ENCODE measurements at places on chromosomes 5 and 9.

- DNase-seq: no peak
Observed at GRCh38 chr5:172868436-172868923, 34.4 kb downstream of the ERGIC1 start.

- no peak for DNase-seq
Observed at GRCh38 chr9:111925017-111925770, 28.6 kb downstream of the UGCG start.

- no peak for DNase-seq
Observed at GRCh38 chr9:32776201-32776600, 7.1 kb upstream of the TMEM215 start.

GRCh38 chr5:158709279-158709678 is 390.4 kb downstream of the EBF1 start:
- DNase-seq: no peak

DNA sequence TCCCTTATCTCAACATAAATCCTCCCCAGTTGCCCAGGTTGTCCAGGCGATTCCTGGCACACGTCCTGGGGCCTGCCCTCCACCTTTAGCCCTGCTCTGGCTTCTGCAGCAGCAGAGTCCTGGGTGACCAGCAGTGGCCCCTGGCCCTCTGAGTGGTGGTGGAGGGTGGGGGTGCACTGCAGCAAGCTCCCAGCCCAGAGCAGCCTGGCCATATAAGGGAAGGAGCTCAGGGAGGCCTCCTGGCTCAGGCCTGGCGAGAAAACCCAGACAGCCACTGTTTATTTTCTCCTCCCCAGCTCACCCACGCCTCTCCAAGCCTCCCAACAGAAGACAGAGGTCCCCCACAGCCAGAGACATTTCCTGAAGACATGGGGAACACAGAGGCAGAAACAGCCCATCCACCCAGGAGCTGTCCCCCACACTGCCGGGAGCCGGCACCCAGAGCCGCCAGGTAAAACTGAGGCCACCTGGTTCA is 44.7 kb upstream of the IL17B start:
- no peak for DNase-seq

DNA sequence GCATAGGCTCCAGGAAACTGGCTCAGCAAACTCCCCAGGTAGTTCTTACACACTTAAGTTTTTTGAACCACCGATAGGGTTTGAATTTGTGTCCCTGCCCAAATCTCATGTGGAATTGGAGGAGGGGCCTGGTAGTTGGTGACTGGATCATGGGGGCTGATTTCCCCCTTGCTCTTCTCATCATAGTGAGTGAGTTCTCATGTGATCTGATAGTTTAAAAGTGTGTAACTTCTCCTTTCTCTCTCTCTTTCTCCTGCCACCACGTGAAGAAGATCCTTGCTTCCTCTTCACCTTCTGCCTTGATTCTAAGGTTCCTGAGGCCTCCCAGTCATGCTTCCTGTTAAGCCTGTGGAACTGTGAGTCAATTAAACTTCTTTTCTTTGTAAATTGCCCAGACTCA is 22.4 kb upstream of the HACD4 start:
- no peak for DNase-seq

- DNase-seq: no peak
Observed at GRCh38 chr5:179315356-179315890, 29.8 kb downstream of the ADAMTS2 start.

DNA sequence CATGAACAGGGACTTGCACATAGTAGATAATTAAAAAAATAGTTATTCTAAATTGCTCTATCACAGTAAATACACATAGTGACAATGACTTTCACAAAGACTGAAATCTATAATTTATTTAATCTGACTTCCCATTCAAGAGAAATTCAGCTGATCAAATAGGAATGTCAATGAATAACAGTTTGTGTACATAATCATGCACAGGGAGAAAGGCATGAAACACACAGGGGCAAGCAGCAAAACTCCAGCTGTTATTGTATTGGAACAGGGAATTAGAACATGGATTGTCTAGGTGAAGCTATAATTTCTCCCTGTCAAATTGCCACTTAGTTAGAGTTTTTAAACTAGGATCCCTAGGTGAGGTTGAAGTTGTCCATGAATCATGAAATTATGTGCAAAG is 99.9 kb downstream of the HCN1 start:
- DNase-seq: no peak

Data from activated naive CD4-positive, alpha-beta T cell (primary cell).